Testis (tissue), 5 donors: ENCODE measurements at places on chromosomes 3 and 15.

DNA sequence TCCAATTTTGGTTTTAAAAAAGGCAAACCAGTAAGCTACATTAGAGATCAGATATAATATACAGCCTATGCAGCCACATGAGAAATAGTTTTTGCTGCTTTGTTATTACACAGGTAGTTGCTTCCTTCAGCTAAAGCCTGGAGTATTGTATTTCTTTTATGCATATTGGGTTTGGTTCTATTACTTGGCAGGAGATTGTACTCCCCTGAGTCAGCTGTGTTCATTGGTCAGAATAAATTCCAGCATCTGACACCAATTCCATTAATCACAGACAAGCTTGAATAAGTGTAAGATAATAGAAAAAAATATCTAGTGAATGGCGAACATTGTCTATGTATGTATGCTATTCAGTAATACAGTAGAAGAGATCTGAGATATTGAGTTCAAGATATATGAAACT lies 26.1 kb upstream of the ZCWPW2 start:
- H3K27me3 ChIP-seq = no peaks in the 10 kb centered on the region
- no peaks in the 10 kb centered on the region for H3K36me3 ChIP-seq
- DNase-seq = no peak
- H3K27ac ChIP-seq = no peak overlapping the region

DNA sequence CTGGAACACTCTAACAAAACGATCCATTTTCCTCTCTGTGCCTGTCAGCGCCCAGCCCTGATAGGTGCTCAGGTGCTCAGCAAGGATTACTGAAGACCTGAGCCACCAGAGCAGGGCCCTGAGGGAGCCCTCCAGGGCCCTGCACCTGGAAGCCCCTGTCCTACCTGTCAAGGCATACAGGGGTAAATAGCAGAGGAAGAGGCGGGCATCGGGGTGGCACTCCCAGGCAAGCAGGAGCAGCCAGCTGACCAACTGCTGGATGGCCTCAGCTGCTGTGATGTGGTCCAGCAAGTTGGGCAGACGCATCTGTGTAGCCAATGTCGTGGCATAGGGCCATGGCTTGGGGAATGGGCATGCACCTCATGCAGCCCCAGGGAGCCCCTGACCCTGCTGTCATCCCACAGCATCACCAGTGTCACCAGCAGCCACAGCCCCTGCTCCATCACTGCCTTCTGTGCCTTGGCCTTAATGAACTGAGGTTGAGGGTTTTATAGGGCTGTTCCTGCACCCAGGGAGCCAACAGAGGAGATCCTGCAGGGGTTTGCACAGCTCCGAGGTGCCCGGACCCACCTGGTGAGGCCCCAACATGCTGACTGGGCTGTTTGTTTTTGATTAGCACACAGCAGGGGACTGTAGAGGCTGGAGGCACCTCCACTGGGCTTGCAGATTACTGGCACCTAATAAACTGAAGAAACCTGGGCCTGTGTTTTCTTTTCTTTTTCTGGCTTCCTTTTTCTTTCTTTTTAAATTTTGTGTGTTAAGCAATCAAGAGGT lies 7.9 kb upstream of the WDR6 start:
- H3K4me3 ChIP-seq = no peak overlapping the region
- H3K4me1 ChIP-seq = no peaks in the 10 kb centered on the region
- H3K36me3 ChIP-seq = no peaks in the 10 kb centered on the region
- H3K27me3 ChIP-seq = no peaks in the 10 kb centered on the region

GRCh38 chr3:162007722-162008121 lies 511.1 kb downstream of the OTOL1 start:
- no peak for DNase-seq
- no peak overlapping the region for H3K4me3 ChIP-seq
- no peaks in the 10 kb centered on the region for H3K4me1 ChIP-seq

- H3K4me3 ChIP-seq = no peak overlapping the region
- H3K27me3 ChIP-seq = no peaks in the 10 kb centered on the region
- no peak overlapping the region for H3K27ac ChIP-seq
- H3K4me1 ChIP-seq = no peaks in the 10 kb centered on the region
Observed at GRCh38 chr3:179853176-179853575, 183.6 kb downstream of the PEX5L start.

DNA sequence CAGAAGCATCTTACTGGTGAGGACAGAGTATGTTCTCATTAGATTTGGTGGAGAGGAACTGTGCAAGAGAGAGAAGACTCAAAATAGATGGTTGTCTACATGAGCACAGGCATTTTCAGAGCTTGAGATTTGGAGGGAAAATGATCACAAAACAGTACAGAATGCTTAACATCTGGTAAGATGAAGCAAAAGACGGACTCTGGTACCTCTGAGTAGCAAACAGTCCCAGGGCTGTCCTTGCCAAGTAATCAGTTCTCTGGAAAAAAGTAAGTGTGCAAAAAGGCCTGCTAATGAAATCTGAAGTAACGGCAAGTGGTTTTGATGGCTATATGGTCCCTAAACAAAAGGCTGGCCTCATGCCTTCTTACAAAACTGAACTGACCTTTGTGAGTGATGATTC lies 414.2 kb downstream of the CNTN4 start:
- no peak overlapping the region for H3K27ac ChIP-seq
- H3K27me3 ChIP-seq = no peaks in the 10 kb centered on the region
- H3K4me1 ChIP-seq = no peaks in the 10 kb centered on the region
- no peaks in the 10 kb centered on the region for H3K36me3 ChIP-seq
- H3K4me3 ChIP-seq = no peak overlapping the region
- DNase-seq = no peak

DNA sequence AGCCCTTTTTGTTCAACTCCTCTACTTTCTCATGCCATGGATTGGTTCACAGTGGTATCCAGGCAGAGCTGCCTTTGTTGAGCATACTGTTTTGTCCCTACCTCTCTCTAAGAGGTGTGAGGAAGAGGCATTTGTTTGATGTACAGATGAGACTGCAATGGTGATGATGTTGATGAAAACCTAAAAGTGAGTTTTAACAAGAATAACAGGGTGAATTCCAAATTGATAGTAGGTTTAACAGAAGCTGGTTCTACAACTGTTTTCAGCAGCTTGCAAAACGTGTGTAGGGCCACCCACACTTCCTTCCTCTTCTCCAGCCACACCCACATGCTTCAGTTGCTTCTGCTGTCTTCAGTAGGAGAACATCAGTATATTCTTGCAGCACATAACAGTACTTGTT lies 10.2 kb downstream of the SNRK start:
- DNase-seq = no peak
- no peaks in the 10 kb centered on the region for H3K36me3 ChIP-seq
- H3K27ac ChIP-seq = no peak overlapping the region
- H3K4me3 ChIP-seq = no peak overlapping the region

DNA sequence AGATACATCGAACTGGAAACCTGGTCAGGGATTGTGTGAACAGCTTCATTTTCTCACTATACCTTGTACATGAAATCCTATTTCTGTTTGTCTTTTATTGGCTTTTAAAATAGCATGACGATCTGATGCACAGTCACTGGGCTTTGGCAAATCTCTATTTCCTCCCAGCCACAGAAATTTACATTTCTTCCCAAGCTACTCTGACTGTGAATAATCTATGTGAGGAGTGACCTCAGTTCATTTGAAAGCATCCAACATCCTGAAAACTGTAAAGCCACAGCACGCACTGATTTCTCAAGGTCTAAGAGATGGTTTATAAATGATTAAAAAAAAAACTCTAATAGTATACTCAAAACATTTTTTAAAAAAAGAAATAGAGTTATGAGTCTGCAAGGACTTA lies 450.3 kb downstream of the IL5RA start:
- H3K36me3 ChIP-seq = no peaks in the 10 kb centered on the region
- no peaks in the 10 kb centered on the region for H3K27me3 ChIP-seq
- DNase-seq = no peak
- H3K4me3 ChIP-seq = no peak overlapping the region
- no peaks in the 10 kb centered on the region for H3K4me1 ChIP-seq
- no peak overlapping the region for H3K27ac ChIP-seq

DNA sequence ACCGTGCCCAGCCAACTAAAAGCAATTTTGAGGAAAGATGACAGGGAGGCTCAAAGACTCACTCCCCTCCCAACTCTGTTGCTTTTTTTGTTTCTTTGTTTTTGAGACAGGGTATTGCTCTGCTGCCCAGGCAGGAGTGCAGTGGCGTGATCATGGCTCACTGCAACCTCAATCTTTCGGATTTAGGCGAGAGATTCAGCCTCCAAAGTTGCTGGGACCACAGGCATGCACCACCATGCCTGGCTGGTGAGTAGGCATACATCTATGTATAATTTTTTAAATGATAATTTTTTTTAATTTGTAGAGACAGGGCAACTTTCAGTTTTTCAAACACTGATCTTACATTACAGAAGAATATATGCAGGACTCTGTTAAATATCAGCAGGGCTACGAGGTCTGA lies 15.8 kb upstream of the THUMPD3 start:
- H3K4me1 ChIP-seq = no peaks in the 10 kb centered on the region
- H3K36me3 ChIP-seq = no peaks in the 10 kb centered on the region
- DNase-seq = no peak
- no peak overlapping the region for H3K27ac ChIP-seq
- H3K4me3 ChIP-seq = no peak overlapping the region
- no peaks in the 10 kb centered on the region for H3K27me3 ChIP-seq

- H3K27ac ChIP-seq = no peak overlapping the region
- H3K36me3 ChIP-seq = no peaks in the 10 kb centered on the region
- peak; percentile 62 for DNase-seq
- H3K4me3 ChIP-seq = no peak overlapping the region
- no peaks in the 10 kb centered on the region for H3K27me3 ChIP-seq
Observed at GRCh38 chr3:102529452-102529851, 94.6 kb downstream of the ZPLD1 start.

DNA sequence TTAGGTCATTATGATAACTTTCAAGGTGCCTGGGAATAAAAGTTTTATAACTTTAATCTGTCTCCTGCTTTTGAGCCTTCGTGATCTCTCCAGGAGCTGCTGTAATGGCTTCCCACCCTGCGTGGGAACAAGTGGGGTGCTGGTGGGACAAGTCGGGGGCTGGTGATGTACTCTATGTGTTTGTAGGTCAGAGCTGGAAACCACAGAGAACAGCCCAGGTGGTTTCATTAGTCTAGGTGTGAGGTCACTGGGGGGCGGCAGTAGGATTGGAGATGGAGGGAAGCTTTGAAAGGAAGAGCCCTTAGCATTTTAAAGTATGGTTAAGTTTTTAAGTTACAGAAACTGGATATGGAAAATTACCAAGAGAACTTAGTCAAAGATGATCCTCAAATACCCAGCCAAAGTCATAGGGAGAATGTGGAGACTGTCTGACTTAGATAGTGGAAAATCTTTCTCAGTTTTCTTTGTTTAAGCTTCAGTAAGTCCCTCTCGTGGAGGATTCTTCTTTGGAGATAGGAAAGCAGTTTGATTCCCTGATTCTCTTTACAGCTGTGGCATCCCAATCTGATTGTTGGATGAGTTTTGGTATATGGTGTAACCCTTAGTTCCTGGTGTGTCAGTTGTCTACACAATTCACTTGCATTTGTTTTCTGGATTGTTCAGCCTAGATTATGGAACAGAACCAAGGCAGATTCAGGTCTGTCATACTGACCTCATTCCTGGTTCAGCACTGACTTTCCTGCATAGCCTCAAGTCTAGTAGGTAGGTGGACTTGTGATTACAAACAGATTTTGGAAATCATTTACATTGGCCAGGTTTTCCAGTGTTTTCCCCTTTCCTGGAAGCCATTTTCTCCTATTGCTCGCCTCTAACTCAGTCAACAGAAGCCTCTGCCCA lies 115.6 kb downstream of the FNDC3B start:
- no peaks in the 10 kb centered on the region for H3K27me3 ChIP-seq
- peak overlapping the region; percentile 87 for H3K27ac ChIP-seq
- no peak overlapping the region for H3K4me3 ChIP-seq
- peaks cover 39% of the 10 kb centered on the region for H3K4me1 ChIP-seq

DNA sequence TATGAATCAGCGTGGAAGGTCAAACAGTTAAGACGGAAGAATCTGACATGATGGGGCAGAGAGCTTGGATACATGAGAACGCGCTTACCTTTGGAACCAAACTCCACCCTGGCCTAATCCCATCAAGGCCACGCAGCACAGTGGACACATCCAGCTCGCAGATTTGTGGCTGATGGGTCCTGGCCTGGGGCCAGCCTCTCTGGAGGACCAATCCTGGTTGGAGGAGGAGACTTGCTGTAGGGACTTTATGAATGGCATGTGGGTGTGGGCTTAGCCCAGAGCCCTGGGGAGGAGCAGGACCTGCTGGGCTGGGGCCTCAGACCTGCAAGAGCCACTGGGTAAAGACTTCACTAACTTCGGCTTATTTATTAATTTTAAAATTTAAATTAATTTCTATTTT lies 73.4 kb upstream of the ANKRD34C start:
- no peak overlapping the region for H3K27ac ChIP-seq
- no peak for DNase-seq
- no peaks in the 10 kb centered on the region for H3K4me1 ChIP-seq
- no peaks in the 10 kb centered on the region for H3K36me3 ChIP-seq
- H3K27me3 ChIP-seq = no peaks in the 10 kb centered on the region

DNA sequence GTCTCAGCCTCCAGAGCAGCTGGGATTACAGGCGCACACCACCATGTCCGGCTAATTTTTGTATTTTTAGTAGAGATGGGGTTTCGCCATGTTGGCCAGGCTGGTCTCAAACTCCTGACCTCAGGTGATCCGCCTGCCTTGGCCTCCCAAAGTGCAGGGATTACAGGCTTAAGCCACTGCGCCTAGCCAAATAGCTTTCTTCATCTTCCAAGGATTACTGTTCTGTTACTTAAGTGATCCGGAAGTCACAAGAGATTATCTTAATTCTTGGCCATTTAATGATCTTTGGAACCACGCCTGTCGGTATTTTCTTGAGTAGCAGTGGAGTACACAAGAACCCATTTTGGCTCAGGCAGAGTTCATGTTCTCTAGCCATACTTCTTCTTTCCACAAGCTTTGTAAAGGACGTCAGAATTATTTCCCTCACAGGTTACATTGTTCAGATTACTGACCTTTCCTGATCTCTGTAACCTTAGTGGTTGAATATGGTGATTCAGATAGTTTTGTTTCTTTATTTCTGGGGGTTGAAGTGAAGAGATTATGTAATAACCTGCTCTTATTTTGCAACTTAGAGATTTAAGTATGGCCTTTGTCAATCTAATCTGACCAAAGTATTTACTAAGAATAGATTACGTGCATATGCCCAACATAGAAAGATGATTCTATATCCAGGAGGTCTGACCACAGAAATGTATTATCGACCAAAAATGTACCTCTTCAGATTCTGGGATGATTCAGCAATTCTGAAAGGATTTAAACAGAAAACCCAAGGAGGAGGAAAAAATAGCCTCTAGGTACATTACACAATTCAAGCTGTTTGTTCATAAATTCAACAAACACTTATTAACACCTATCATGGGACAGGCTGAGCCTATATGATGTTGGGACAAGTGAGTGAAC lies 132.2 kb downstream of the GREM1 start:
- H3K36me3 ChIP-seq = no peaks in the 10 kb centered on the region
- no peaks in the 10 kb centered on the region for H3K27me3 ChIP-seq
- DNase-seq = no peak
- H3K27ac ChIP-seq = no peak overlapping the region
- no peaks in the 10 kb centered on the region for H3K4me1 ChIP-seq

GRCh38 chr3:162769564-162769963 lies 1273.0 kb downstream of the OTOL1 start:
- DNase-seq = no peak
- H3K27ac ChIP-seq = no peak overlapping the region
- H3K36me3 ChIP-seq = no peaks in the 10 kb centered on the region
- no peaks in the 10 kb centered on the region for H3K4me1 ChIP-seq
- no peak overlapping the region for H3K4me3 ChIP-seq
- no peaks in the 10 kb centered on the region for H3K27me3 ChIP-seq
